Fibroblast of skin of abdomen (primary cell): ENCODE measurements at places on chromosomes 16 and 17.
A peak's percentile ranks its signal among the peaks of the same experiment; 100 is the strongest.

DNA sequence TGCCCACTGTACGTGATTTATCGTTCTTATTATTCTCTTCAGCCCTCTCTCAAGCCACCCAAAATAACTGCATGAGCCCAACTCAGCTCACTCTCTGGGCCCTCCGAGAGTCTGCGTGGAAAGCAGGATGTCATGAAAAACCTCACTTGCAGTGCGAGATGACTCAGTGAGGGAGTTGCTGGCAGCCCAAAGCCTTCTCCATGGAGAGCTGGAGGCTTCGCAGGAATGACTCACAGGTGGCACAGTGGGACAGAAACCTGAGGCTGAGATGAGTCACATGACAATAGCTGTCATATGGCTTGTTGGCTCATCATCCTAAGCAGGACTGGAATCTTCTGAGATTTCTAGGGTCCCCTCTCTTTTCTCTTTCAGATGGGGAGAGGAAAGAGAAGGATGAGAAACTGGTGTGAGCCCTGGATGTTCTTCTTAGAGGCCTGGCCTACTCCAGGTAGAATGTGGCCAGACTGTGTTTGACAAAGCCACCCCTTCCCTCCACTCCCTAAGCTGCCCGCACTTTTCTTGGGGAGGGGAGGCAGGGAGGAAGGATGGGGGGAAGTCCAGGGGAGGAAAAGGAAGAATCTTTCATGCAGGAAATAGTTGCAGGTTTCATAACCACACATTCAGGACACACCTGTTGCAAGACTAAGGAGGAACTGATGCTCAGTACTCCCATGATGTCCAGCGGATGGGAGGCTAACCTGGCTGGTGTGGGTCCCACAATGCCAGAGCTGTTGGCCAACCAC lies 160.6 kb upstream of the RPL38 start:
- peak; percentile 89 for DNase-seq

DNA sequence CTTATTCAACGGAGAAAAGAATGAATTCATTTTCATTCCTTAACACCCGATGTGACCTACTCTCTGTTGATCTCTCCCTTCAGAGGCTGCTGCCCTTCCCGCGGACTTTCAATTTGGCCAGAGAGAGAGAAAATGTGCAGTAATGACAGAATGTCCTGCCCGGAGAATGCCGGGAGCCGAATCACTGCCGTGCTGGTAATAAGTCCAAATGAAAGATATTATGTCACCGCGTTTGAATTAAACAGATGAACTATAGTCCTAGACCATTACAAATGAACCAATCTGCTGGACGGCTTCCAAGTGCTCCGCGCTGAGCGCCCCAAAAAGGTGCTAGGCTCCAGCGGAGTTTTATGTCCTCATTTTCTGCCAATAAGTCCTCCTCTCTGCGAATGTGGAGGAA lies 14.7 kb upstream of the C16orf82 start:
- no peak for DNase-seq

DNA sequence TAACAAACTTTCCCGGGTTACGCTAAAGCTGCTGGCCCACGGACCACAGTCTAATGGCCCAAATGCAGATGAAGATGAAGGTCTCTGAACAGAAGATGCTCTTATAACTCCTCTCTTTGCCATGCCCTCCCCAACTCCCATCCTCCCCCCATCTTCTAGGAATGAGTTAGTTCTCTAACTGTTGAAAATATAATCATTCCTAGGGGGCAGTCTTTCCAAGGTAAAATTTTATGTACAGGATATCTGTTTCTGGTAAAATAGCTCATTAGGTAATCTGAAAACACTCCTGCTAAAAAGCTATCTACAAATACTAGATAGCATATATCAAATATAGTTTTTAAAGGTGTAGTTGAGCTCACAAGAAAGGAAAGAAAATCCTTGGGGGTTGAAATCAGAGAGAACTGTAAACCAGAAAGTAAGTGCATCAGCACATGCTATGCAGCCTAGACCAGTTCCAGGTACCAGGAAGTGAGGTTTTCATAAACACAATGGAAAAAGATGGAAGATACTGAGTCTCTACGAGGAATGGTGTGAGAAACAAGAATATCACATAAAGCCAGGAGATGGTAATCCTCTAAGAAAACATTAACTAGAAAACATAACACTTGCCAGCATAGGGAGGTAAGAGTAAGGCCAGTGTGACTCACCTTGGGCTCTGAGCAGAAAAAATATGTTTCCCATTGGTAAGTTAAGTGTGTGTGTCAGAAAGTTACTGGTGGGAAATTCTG lies 38.1 kb downstream of the CMC2 start:
- DNase-seq = peak; percentile 31

DNA sequence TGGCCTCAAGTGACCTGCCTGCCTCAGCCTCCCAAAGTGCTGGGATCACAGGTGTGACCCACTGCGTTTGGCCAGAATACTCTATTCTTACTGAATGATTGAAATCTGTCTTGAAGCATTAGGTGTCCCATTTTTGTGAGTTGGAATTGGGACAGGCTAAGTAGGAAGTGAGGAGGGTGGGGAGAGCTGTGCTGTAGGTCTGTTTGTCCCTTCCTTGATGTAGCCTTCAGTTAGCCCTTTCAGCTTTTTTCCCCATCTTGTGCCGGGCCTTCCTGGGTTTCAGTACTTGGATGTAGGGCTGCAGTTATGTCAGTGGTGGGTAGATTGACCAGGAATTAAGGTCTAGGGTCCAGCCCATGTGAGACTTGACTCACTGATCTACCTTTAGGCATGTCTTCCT lies 8.7 kb downstream of the PYCARD start:
- no peak for DNase-seq

GRCh38 chr17:39144416-39144840 lies 7.0 kb downstream of the PLXDC1 start:
- peak; percentile 89 for DNase-seq

- DNase-seq = no peak
Measured at GRCh38 chr17:32688221-32688620, 188.7 kb downstream of the MYO1D start.

DNA sequence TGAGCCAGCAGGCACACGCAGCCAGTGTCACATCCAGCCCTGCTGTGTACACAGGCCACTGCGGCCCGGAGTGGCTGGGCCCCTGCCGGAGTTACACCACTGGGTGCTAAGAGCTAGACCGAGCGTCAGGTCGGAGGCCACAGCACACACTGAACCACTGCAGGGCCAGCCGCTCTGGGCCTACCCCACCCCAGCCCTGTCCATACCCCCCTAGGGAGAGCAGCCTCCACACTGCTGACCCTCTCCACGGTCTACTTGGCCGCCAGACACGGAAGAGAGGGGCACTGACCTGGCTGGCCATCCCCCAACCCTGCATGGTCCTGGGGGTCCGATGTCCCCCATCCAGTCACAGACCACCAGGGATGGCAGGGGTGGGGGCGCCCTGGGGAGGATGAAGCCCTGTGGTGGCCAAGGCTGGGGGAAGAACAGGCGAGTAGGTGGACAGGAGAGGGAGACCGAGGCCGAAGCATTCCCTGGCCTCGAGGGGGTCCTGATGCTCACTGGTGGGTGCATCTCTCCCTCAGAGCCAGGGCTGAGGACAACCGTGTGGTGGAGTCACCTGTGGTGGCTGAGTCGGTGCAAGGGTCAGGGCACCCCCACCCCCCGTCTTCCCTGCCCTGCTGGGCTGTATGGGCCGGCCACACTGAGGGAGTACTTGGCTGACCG lies 34.9 kb upstream of the ZC3H18 start:
- DNase-seq = no peak

- DNase-seq = no peak
Measured at GRCh38 chr16:4404967-4405696, 11.3 kb downstream of the CORO7 start.

DNA sequence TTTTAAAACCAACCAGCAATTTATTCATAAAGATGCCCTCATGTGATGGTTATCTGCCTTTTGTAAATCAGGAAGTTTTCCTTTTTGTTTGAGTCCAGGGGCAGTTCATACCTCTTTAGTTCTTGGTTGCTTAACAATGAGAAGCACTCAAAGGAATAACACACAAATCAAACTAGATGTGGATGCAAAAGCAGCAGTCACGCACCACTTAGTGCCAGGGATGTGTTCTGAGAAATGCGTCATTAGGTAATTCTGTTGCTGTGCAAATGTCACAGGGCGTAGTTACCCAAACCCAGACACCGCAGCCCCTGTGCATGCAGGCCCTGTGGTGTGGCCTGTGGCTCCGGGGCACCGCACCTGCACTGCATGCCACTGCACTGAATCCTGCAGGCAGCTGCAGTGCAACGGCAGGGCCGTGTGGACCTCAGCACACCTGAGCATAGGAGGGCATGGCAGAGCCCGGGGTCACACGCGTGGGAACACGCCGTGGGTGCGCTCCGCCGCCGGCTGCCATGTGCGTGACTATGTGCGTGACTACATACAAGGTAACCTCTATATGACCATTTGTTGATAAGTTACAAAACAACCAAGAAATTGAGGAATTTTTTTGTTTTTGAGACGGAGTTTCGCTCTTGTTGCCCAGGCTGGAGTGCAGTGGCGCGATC lies 39.6 kb downstream of the PKD1 start:
- no peak for DNase-seq

DNA sequence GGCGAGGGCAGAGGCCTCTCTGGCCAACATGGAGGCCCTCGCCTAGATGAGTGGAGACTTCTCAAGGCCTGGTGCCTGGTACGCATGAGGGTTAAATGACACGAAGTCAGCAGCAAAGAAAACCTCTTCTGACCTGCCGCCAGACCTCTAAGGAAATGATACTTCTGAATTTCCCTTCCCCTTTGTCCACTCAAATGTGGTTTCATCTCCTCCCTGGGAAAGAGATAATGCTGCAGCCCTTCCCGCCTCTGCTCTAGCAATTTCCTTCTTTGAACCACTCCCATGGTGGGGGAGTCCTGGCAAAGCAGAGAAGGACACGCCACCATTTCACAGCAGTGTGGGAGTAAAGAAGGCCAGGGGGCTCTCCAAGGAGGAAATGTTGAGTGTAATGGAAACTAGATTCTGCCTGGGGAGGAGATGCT lies 65.7 kb upstream of the BCAR1 start:
- DNase-seq = no peak

GRCh38 chr16:20016234-20016633 lies 57.5 kb downstream of the GPR139 start:
- DNase-seq = no peak

DNA sequence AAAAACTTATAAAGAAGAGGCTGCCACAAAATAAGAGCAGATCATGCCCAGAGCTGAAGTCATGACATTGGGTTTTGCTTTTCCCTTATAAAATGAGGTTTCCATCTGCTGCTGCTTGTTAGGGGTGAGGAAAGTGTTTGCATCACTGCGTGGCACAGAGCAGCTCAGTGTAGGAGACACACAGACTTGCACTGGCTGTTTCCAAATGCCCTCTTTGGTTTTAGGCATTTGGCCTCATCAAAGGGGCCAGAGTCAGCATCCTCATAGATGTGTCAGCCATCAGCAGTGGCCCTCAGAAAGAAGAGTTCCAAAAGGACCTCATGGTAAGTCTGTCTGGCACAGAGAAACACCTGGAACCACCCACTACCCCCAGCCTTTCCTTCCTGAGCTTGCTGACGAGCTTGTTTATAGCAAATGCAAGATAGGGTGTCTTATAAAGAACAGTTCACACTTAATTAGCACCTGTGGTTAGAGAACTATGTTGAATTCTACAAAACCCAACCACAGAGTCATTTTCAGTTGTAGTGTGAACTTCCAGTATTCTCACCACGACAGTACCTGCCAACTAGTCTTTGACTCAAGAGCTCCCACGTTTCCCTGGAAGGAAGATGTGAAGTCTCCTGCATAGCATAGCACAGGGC lies 17.0 kb downstream of the VWA3A start:
- no peak for DNase-seq

DNA sequence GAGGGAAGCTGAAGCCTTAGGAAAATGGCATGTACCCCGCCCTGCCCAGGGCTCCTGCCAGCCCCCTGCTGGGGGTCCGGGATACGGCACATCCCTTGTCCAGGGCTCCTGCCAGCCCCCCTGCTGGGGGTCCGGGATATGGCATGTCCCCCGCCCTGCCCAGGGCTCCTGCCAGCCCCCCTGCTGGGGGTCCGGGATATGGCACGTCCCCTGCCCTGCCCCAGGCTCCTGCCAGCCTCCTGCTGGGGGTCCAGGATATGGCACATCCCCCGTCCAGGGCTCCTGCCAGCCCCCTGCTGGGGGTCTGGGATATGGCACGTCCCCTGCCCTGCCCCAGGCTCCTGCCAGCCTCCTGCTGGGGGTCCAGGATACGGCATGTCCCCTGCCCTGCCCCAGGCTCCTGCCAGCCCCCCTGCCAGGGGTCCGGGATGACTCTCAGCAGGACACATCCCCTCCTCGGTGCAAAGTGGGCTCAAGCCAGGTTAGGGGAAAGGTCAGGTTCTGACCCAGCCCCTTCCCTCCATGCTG lies 43.2 kb downstream of the RPH3AL start:
- DNase-seq = no peak

- DNase-seq = no peak
Measured at GRCh38 chr17:69412251-69412671, 2.2 kb upstream of the MAP2K6 start.

- DNase-seq = no peak
Measured at GRCh38 chr16:65896448-65897153, 469.9 kb upstream of the CDH5 start.

GRCh38 chr17:19716108-19717030 lies at the start of gene SLC47A2:
Gene SLC47A2 (minus strand): TSS chr17:19716584. CDS start chr17:19716555, 29 bp downstream.
- no peak for DNase-seq

DNA sequence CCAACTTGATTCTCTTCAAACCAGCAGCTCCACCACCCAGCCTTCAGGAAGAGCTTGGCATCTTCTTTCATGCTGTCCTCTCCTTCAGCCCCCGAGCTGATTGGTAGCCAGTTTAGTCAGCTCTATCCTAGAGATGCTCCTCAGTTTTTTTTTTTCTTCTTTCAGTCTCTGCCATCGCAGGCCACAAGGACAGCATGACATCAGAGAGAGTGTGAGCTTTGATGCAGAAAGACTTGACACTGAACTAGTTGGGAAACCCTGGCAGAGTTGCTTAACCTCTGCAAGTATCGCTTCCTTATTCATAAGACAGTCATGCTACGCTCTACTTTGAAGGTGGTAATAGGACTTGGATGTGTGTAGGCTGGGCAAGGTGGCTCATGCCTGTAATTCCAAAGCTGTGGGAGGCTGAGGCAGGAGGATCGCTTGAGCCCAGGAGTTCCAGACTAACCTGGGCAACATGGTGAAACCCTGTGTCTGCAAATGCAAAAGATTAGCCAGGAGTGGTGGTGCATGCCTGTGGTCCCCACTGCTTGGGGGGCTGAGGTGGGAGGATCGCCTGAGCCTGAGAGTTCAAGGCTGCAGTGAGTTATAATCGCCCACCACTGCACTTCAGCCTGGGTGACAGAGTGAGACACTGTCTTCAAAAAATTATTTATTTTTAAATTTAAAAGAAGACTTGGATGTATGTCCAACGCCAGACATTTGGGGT lies 2.6 kb downstream of the CD300LB start:
- no peak for DNase-seq

- DNase-seq = no peak
Measured at GRCh38 chr16:75114179-75114945, 2.2 kb downstream of the LDHD start.

- DNase-seq = no peak
Measured at GRCh38 chr17:65092262-65092661, 35.7 kb upstream of the GNA13 start.

GRCh38 chr17:40310882-40311391 lies 2.0 kb downstream of the RARA start:
- DNase-seq = no peak

- DNase-seq = no peak
Measured at GRCh38 chr17:56821847-56822534, 11.7 kb downstream of the C17orf67 start.

- DNase-seq = no peak
Measured at GRCh38 chr16:11224894-11225676, 30.9 kb downstream of the SOCS1 start.
